ENCODE measurements at places on chromosomes 12 and 14. TPM values are rescaled to one million over a fixed set of nuclear protein-coding genes. Genes with fewer than 3 reads are reported as not detected.

GRCh38 chr12:115444346-115444745 is 760.4 kb upstream of the TBX3 start:
- no peak for DNase-seq

The NINJ2 gene
- total RNA-seq: 2.7 TPM

The BCL2L14 gene
- total RNA-seq: not detected

The CTSG gene
- not detected for total RNA-seq
